Hematopoietic multipotent progenitor cell treated with erythropoietin and hydrocortisone succinate and interleukin-3 and kit ligand, for 4 days (in vitro differentiated cells): ENCODE measurements at places on chromosomes 3 and 15.

GRCh38 chr15:60917461-60918145 is 311.5 kb downstream of the RORA start:
- no peak for DNase-seq

GRCh38 chr3:75171630-75172230 is 492.4 kb upstream of the FRG2C start:
- DNase-seq: peak; percentile 22

- peak; percentile 57 for DNase-seq
These were observed 10.4 kb upstream of the RTP1 start for GRCh38 chr3:187186801-187187421.

- no peak for DNase-seq
These were observed 106.5 kb upstream of the P2RY1 start for GRCh38 chr3:152728231-152728980.

DNA sequence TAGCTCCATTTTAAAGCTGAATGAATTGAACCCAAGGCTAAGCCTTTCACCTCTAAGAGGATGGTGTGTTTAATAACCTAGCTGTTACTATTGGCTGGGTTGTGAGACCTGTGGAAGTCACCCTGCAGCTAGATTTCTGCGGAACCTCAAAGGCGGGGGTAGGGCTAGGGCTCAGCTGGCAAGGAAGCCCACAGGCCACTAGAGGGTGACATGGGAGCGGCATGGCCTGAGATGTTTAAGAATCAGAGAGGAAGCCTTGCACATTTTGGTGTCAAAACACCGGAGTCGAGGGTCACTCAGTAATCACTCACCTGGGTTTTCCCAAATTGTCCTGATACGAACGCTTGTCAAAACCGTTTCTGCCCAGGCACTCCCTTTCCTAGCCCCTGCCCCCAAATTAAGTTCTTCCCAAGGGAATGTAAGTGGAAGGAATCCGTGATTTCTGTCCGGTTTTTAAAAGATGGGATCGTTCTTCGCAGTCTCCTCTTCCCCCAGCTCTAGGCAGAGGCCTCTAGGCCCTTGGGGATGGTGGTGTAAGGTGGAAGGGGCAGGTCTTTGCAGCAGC is 3.8 kb upstream of the ACAD9 start:
- DNase-seq: peak; percentile 92

GRCh38 chr3:143896486-143896885 is 48.2 kb upstream of the SLC9A9 start:
- DNase-seq: no peak

GRCh38 chr15:81729340-81729739 is 316.5 kb downstream of the MEX3B start:
- no peak for DNase-seq

- DNase-seq: no peak
These were observed 44.4 kb downstream of the MECOM start for GRCh38 chr3:169618894-169619792.

DNA sequence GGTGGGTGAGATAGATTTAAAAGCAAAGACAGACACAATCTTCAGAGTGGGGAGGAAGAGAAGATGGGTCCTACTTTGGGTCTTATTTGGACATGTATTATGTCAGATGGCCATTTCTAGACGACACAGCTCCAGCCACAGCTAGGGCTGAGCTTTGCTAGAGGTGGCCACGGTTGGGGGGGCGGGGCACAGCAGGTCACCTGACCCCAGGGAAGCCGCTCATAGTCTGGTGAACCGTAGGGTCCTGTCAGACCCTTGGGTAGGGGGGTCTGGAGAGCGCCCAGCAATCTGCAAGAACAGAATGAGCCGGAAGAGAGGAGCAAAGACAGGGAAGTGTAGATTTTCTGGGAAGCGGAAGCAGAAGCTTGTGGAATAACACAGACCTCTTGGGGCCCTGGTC is 6.6 kb downstream of the EPB42 start:
- DNase-seq: no peak

- DNase-seq: no peak
These were observed 1273.6 kb upstream of the GBE1 start for GRCh38 chr3:83034806-83035703.

DNA sequence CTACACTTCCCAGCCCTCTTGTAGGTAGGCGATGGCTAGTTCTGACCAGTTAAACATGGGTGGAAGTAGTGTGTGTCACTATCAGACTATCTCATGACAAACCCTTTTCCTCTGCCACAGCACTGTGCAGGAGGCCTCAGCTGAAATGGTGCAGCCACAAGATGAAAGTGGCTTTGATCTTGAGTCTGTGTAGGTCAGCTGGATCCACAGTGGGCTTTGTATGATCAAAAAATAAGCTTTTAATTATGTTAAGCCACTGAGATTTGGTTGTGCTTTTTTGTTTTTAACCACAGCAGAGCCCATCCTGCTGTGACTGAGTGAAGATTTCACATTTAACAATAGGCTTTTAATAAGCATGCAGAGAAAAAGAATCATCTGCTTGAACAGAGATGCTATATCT is 19.7 kb downstream of the RCN2 start:
- peak; percentile 61 for DNase-seq

- no peak for DNase-seq
These were observed 4.9 kb upstream of the CHRNA3 start for GRCh38 chr15:78625606-78626280.

DNA sequence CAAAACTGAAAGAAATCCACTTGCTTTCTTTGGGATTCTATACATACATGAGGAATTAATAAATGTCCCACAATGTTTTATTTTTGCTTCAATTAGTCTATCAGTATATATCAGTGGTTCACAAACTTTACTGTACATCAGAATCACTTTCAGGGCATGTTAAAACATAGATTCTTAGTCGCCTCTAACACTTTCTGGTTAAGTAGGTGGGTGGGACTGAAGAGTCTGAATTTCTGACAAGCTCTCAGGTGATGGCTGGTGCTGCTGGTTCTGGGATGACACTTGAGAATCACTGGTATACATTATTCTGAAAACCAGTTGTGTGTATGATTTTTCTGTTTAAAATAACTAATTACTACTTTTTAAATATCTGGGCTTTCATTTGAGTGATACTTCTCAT is 393.3 kb downstream of the TBC1D5 start:
- no peak for DNase-seq

DNA sequence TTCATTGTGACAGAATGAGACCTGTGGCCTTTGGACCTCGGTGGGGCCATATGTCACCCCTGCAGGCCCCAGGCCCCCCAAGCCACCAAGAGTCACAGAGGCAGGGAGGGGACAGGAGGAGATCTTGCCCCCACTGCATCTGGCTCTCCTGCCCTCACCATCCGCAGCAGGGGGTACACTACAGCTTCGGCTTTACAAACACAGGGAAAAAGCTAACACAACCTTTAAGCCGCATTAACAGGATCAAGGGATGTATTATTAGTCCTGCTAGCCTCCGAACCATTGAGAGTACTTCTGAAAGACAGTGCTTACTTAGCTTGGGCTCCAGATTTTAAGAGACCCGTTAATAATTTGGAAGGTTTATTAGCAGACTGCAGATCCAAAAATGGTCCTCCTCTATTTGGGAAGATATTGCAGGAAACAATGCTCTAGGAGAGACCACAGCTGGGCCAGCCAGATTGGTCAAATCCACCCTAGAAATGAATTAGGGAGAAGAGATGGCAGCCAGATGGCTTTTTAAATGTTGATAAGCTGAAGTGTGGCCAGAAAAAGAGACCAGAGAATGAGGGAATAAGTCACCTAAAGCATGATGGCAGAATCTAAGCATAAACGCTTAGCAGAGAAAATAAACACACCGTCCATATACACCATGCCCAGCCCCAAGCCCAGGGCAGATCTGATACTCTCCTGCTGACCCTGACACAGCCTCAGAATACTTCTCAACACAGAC is 31.5 kb downstream of the SRGAP3 start:
- no peak for DNase-seq

GRCh38 chr3:85254738-85255137 is 295.9 kb downstream of the CADM2 start:
- no peak for DNase-seq

DNA sequence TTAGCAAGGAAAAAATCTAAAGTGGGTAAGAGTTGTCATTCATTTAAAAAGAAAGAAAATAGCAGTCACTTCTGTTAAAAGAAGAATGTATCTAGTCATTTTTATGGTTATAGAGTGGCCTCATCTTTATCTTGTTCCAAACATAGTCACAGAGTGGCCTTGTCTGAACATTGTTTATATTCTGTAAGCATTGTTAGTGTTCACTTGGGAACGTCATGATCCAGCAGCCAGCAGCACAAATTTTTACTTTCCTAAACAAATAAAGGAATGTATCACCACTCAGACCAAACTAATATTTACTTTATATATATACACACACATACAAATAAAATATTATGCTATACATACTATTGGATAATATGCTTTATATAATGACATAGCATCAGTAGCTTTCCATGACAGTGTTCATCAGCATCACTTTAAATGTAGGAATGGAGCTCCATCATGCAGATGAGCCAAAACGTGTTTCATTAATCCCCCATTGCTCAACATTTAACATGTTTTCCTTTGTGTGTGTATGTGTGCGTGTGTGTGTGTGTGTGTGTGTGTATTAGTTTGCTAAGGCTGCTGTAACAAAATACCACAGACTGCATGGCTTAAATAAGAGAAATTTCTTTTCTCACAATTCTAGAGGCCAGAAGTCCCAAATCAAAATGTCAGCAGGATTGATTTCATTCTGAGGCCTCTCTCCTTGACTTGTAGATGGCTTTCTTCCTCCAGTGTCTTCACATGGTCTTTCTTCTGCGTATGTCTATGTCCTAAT is 39.6 kb upstream of the GYG1 start:
- no peak for DNase-seq

DNA sequence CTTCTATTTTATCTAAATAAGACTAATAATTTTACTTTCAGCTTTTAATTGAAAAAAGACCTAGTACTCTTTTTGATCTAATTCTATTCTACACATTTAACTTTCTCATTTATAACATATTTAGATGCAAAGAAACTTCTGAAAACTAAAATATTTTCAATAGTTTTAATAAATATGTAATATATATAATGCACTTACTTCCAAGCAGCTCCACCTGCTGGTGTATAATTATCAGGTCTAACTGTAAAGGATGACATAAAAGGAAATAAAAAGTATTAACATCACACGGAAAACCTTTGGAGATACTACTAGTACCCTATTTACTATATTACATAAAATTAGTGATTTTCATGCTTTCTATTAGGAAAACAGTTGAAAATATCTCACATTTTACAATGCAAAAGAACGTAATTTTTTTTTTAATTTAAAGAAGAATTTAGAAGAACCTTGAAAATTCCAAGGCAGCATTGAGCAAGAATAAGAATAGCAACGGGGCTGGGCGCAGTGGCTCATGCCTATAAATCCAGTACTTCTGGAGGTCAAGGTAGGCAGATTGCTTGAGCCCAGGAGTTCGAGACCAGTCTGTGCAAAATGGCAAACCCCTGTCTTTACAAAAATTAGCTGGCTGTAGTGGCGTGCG is 10.2 kb downstream of the PLSCR5 start:
- peak; percentile 58 for DNase-seq

DNA sequence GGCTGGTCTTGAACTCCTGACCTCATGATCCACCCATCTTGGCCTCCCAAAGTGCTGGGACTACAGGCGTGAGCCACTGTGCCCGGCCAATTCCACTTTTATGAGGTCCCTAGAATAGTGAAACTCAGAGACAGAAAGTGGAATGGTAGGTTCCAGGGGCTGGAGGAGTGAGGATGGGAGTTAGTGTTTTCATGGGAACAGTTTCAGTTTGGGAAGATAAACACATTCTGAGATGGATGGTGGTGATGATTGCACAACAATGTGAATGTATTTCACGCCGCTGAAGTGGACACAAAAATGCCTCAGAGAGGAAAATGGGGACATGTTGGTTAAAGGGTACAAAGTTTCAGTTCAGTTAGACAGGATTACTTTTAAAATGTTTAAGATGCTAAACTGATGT is 22.5 kb upstream of the HDAC11 start:
- no peak for DNase-seq

GRCh38 chr3:16112910-16113504 is 61.5 kb upstream of the GALNT15 start:
- DNase-seq: no peak

DNA sequence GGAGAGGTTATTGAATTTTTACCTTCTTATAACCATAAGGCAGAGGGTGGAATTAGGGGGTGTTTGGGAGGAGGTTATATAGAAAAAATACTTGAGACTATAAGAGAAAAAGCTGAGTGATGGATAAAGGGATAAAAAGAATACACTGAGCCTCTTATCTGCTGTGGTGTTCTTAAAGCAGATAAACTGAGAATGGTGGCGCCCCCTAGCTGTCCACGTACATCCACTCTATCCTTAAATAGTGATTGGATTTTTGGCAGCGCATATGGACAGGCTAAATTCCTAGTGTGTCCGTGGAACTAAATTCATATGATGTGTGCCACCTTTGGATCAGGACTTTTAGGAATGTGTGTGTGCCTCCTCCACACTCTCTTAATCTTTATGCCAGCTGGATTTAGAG is 121.1 kb downstream of the OXSM start:
- DNase-seq: peak; percentile 76

GRCh38 chr3:143839980-143840379 is 8.3 kb downstream of the SLC9A9 start:
- DNase-seq: no peak

GRCh38 chr3:127368186-127369032 is 80.6 kb upstream of the PRR20G start:
- DNase-seq: no peak
